ENCODE measurements at places on chromosomes 1 and 21.
A peak's percentile ranks its signal among the peaks of the same experiment; 100 is the strongest.

DNA sequence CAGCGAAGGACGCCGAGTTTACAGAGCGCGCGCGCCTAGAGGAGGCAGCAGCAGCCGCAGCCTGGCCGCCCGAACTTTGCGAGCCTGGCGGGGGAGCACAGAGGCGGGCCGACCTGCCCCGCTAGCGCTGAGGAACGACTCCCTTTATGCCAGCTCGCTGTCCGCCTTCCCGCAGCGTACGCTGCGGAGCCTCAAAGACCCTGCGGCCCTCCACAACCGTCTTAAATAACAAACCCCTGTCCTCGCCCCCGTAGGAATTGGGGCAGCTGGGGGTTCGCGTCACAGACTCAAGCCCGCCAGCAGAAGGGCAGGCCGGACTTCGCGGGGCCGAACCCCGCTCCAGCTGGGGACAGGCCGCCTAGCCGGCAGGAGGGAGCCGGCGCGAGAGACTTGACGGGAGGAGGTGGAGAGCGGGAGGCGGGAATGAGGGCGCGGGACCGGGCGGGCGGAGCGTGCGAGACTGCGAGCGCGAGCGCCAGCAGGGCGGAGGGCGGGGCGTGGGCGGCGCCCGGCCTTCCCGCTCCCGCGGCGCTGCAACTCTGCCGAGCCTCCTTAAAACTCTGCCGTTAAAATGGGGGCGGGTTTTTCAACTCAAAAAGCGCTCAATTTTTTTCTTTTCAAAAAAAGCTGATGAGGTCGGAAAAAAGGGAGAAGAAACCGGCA lies 1.8 kb upstream of the CDKN2C start:
- DNase-seq, result peak; percentile 76

GRCh38 chr1:7373876-7374562 lies 397.1 kb upstream of the VAMP3 start:
- no peak for DNase-seq

DNA sequence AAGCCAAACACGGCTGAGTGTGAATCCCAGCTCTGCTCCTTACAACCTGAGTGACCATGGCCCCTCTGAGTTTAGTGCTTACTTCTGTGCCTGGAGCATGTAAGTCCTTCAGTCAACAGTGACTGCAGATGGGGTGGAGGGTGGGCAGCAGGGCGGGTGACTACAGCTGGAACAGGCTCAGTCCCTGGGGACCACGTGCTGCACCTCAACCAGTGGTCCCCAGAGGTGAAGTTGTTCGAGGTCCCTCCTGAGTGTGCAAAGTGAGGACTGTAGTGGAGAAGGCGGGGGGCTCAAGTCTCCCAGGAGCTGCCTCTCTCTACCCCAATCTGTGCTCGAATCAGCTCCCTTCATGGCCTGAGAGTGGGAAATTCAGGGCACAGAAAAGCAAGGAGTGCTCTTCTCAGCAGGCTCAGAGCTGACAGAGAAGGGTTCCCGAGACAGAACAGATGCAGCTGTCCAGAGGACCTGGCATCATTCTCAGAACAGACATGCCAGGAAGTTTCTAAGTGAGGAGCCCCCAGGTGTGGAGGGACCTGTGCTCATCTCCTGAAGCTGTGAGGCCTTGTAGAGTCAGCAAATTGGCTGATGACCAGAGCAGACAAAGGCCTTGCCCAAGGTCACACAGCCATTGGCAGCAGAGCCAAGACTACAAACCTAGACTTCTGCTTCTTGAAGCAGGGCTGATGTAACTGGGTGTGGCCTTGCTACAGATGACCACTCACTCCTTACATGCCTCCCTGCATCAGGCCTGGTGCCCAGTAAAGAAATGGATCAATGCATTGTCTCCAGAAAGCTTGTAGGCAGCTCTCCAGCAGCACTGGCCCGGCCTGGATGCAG lies 61.7 kb upstream of the EDN2 start:
- no peak for DNase-seq

GRCh38 chr21:42171091-42172053 lies 47.6 kb upstream of the ABCG1 start:
- no peak for DNase-seq

GRCh38 chr1:11515368-11516300 lies 36.7 kb downstream of the DISP3 start:
- DNase-seq, result no peak

GRCh38 chr1:223678841-223679240 lies 13.3 kb upstream of the CAPN8 start:
- DNase-seq, result no peak

DNA sequence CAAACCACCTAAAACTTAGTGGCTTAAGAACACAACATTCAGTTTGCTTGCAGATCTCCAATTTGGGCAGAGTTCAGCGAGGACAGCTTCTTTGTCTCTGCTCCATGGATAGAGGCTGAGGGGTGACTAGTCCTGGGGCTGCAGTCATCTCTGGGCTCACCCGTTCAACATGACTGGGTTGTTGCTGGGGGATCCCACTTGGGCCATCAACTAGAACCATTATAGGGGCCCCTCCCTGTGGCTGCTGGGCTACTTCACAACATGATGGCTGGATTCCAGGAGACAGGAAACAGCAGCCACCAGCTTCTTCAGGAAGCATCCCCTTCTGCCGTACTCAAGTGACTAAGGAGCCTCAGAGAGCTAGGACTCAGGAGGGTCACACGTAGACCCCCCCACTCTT lies 140.9 kb downstream of the RHOU start:
- no peak for DNase-seq

- no peak for DNase-seq
Measured at GRCh38 chr1:202305168-202305567, 36.6 kb downstream of the UBE2T start.

DNA sequence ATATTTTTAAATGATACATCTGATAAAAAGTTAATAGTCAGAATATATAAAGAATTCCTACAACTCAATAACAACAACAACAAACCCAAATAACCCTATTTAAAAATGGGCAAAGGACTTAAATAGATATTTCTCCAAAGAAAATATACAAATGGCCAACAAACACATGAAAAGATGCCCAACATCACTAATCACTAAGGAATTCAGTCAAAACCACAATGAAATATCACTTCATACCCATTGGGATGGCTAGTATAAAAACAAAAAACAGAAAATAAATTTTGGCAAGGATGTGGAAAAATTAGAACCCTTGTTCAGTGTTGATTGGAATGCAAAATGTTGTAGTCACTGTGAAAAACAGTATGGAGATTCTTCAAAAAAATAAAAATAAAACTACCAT lies 184.8 kb upstream of the RAB4A start:
- DNase-seq, result no peak

DNA sequence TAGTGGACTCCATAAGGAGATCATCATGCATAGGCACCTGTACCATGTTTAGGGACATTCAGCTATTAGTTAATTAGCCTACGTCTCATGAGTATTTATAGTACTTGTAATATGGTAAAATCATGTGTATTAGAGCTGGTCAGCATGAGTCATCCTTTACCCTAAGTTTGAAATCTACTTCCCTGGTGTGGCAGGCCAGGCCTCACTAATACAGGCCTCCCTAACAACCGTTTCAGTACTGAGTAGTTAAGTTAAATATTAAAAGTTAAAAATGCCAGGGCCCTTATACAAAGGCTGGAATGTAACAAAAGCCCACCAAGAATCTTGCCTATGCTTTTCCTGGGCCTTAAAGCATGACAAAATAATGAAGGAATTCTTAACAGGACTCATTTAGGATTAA lies 356.3 kb upstream of the DPYD start:
- DNase-seq, result no peak

DNA sequence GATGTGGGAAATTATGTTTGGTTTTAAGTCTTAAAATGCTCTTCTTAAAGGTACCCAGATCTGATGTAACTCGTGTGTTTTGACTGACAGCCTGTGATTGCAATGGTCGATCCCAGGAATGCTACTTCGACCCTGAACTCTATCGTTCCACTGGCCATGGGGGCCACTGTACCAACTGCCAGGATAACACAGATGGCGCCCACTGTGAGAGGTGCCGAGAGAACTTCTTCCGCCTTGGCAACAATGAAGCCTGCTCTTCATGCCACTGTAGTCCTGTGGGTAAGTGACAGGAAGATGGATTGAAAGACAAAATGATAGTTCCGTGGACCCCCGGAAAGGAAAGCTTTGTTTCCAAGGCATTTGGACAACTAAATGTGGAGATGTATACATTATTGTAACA lies 71.6 kb upstream of the LAMC2 start:
- no peak for DNase-seq

GRCh38 chr1:115118086-115118485 lies 28.8 kb upstream of the TSPAN2 start:
- DNase-seq, result no peak

- no peak for DNase-seq
Measured at GRCh38 chr1:165635329-165635728, 4.3 kb downstream of the MGST3 start.

DNA sequence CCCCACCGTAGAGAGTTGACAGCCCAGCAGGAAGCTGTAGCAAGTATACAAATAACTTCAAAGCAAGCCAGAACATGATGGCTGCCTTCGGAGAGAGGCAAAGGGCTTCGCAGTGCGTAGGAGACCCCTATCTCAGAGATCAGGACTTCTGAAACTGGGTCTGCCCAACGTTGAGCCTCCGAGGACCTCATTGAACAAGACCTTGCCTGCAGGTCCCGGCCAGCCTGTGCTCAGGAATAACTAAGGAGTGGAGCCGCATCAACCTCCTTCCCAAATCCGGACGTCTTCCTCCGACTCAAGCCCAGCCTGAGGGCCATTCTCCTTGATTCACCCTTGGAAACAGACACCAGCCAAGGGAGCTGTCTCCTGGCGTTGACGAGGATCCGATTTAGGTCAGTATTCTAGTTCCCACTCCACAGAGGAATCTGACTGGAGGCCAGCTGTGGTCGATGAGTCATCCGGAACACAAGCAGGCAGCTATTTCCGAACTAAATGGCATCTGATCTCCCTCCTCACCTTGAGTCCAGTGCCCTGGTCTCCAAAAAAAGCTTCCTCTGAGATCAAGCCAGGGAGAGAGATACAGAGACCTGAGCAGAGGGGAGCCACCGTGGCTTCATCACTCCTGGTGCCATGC lies 166.5 kb upstream of the COA6 start:
- no peak for DNase-seq

DNA sequence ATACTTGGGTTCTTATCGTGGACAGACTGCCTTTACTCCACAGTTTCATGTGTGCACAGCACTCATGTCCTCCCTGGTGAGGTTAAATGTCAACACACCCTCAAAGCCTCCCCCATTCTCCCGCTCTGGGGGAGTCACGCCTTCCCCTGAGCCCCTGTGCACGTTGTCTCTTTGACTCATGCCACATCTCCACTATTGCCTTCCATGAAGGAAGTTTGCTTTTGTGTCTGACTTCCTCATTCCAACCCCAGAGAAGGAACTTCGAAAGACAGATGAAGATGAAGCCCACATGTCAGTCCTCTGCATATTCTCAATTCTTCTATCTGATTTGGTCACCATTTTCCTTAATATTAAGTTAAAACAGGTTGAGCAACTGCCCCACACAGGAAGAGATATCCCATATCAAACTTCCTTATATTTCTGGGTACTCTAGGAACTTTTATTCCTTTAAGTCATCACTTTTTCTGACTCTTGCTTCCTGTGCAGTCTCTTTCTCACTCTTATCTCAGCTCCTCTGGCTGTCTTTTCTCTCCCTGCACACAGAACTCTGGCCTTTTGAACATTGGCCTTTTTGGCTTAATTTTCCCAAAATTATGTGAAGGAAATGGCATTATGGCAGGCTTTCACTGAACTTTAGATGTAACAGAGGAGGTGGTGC lies 41.5 kb downstream of the C4BPA start:
- DNase-seq, result no peak

- no peak for DNase-seq
Measured at GRCh38 chr1:39683591-39684312, 7.5 kb downstream of the HPCAL4 start.

DNA sequence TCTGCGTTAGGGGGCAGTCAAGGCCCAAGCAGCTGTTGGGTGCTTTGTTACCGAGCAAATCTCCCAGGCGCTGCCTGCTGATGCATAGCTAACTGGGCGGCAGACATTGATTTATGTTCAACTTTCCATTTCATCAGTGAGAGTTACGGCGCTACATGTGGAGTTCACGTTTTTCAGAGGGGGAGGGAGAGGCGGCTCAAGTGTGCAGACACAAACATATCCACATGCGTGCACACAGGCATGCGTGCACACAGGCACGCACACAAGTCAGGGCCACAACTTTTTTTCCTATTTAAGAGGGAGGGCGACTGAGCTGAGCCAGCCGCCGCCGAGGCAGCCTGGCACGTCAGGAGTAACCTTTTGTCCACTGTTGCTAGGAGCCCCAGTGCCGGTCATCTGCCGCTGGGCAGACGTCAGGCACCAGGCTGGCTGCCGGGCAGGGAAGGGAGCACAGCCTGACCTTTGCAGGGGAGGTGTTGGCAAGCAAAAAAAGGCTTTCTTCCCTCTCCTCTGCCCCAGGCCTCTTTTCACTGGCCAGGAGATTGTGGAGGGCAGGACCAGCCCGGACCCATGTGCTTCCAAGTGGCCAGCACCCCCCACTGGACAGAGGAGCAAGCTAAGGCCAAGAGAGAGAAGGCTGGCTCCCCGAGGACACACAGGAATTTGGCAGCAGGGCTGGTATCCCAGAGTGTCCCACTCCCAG lies 73.3 kb downstream of the MRPL37 start:
- no peak for DNase-seq

GRCh38 chr1:155485945-155486344 lies 76.7 kb downstream of the ASH1L start:
- no peak for DNase-seq

- no peak for DNase-seq
Measured at GRCh38 chr1:38625939-38626338, 233.6 kb downstream of the RRAGC start.

DNA sequence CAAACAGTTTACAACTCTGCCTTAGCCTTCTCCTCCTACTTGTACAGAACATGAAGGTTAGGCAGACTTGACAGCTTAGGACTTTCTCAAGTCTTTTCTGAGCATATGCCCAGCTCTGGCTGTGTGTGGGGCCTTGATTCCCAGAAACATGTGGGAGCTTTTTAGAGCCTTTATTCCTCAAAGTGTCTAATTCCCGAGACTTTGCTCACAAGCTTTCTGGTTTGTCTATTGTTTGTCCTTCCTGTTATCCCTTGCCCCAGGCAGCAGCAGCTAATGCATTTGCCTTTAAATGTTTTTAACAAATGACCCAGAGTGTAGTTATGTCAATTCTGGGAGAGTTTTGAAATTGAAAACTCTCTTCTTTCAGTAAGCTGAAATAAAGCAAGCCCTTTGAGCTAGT lies 29.2 kb downstream of the ST7L start:
- no peak for DNase-seq

DNA sequence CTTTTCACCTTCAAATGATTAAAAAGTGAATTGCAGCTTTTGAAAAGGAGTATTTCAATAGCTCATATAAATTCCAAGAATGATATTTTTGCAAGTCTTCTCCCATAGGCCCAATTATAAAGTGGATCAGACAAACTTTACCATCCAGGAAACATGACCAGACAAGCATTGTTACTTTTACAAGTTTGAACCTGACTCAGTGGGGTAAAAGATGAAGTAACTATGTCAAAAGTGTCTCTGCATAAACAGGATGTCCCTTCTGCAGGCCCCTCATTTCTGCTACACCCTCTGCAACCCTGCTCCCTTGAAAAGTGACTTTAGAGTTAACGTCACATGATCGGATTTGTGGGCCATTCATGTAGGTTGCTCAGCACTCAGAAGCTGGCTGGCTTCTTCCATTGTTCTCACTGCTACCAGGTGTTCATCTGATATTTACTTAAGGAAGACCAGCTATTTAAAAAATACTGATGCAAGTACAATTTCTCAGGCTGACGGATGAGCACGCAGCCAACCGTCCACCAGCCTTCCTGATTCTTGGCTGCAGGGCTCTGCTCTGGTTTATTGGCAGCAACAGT lies 32.3 kb downstream of the URB1 start:
- no peak for DNase-seq

- DNase-seq, result no peak
Measured at GRCh38 chr21:14955936-14956520, 108.8 kb downstream of the NRIP1 start.
